ENCODE measurements at places on chromosomes 3 and 15.

DNA sequence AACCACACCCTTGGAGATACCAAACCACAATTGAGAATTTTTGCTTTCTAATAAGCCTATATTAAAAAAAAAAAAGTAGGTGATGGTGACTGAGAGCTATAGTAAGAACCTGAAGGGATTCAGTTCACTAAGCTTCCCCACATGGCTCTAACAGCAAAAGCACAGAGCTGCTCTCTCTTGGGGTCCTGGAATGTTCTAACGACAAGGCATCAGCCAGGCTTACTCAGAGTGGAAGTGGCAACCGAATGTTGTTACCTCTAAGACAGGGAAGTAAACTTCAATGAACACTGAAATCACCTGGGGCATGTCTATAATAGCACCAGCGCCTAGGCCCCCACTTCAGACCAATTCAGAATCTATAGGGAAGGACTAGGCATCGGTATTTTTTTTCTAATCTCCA, 397.7 kb downstream of the MAGI1 start:
- DNase-seq, result no peak

DNA sequence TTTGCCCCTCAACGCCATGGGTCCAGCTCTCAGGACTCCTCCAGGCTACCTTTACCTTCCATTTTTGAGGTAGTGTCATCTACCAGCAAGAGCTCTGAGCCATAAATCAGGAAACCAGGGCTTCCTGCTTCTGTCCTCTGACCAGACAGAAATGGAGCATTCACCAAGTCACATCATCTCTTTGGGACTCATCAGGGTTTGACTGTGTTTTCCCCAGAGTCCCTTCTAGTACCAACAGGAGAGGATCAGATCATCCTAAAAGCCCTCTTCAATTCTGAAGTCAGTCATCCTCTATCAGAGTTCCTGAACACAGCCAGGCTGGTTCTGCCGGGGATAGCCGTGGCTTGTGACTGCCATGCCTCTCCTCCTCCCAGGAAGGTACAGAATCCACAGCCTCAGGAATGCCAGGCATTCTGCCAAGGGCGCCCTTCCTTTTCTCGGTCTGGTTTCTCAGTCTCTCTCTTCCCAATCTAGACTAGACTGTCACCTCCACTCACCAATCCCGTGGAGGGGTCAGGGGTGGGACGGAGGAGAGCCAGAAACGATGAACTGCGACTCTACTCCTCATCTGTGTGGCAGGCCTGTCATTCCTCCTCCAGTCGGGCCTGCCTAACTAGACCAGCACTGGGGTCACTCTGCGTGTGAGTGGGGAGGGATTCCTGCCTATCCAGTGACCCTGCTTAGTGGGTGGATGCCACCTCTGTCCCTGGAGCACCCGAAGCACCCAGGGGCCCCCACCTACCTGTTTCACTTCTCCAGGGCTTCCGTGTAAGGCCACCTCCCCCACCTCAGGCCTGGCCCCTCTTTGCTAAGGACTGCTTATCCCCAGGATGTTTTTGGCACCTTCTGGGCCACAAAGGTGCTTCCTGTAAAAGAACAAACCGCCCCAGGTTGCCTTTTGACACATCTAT, 30.9 kb downstream of the CCNL1 start:
- DNase-seq, result peak; percentile 49

- no peak for DNase-seq
Measured at GRCh38 chr3:110198717-110199587, 861.6 kb upstream of the DPPA4 start.

- no peak for DNase-seq
Measured at GRCh38 chr3:65314269-65314668, 626.5 kb upstream of the ADAMTS9 start.

DNA sequence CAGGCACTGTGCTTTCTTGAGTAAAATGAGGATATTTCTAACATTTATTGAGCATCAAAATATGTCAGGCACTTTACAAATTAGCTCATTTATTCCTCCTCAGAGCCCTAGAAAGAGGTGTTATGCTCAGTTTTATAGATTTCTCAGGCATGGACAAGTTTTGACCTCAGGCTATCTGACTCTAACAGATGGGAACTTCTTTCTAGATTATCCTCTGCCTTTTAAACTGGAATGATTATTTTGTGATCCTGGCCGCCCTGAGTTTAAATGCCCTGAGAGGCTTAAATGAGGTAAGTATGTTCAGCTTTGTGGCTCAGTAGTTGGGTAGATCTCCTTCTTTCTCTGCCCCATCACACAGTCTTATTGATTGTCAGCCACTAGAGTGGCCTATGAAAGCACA, 32.3 kb upstream of the ATP1B3 start:
- no peak for DNase-seq

DNA sequence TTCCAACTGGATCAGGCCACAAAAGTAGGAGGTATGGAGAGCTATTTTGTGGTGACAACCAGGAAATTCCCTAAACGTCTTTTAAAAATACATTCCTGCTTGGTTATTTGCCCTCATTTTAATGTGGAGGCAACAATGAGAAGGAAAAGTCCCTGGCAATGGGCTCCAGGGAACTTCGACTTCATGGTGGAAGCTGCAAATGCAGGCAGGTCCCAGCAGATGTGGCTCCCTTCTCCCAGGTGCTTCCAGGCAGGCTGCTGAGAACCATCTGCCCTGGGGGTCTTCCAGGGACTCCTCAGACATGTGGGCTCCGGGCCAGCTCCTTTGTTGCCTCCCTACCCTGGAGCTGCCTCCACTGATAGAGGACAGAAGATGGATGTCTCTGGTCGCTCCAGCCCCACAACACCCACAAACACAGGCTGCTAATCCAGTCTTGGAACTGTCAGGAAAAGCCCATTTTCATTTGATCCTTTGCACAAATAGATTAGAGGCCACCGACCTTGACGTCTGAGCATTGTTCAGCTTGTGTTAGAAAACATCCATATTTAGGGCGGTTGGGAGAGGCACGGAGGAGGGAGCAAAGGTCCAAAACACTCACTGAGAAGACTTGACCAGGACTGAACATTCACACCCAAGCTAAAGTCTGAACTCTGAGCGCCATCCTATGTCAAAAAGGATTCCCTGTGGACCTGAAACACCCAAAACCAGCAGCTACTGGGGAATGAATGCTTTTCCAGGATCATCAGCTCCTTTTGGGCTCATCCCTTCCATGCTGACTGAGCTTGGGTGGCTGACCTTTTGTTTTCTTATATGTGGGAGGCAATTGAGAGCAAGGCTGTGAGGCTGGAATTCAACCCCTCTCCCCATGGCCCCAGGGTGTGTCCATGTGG, 30.2 kb upstream of the SLCO2A1 start:
- no peak for DNase-seq

- DNase-seq, result peak; percentile 34
Measured at GRCh38 chr3:112357930-112358780, 25.2 kb downstream of the CD200 start.

DNA sequence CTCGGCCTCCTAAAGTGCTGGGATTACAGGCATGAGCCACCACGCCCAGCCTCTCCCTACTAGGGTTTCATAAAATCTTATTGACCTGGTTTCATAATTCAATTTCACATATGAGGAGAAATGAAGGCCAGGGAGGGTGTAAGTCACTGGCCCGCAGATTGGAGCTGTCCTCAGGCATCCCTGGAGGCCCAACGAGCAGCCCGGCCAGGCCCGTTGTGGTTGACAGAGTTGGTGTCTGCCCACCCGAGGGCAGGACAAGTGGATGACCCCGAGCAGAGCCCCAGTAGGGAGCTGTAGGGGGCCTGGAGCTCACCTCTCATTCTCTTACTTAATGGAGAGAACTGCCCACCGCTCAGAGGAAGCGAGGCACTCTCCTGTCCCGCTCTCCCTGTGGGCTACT, 78.9 kb downstream of the CPN2 start:
- no peak for DNase-seq

DNA sequence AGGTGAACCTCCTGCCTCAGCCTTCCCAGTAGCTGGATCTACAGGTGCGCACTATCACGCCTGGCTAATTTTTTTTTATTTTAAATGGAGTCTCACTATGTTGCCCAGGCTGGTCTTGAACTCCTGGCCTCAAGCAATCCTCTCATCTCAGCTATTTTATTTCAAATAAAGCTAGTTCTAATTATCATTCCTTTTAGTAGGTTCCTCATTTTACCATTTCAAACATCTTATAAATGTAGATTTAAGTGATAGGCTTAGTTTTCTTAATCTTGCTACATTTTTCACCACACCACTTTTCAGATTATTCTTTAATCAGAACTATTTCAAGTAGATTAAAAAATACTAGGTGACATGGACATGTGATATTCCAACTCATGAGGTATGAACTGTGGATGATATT, 30.3 kb downstream of the PIGB start:
- no peak for DNase-seq

DNA sequence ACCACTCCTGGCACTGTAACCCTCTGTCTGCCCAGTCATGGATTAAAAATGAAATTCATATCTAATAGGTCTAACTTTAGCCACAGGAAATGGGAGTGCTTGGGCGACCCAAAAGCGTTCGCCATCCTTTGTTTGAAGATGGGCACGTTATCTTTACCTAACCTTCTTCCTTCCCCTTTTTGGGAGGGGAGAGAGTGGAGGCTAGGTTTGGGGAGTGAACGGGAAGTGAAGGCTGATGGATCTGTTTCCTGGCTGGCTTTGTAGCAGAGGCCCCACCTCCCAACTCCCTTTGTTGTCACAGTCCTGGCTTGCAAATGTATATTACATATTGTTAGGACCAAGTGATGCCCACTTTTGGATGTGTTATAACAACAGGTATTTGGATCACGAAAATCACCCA, 98.1 kb upstream of the ARHGEF3 start:
- DNase-seq, result no peak

All from stimulated activated CD4-positive, alpha-beta T cell treated with anti-CD3 and anti-CD28 coated beads, Interleukin-15, amount 100 ng/mL, for 24 hours (primary cell).